Stimulated activated CD4-positive, alpha-beta T cell treated with anti-CD3 and anti-CD28 coated beads, Interleukin-12 subunit alpha, Interleukin-12 subunit beta, amount 100 ng/mL, for 4 hours (primary cell): ENCODE measurements at places on chromosomes 4 and X.

DNA sequence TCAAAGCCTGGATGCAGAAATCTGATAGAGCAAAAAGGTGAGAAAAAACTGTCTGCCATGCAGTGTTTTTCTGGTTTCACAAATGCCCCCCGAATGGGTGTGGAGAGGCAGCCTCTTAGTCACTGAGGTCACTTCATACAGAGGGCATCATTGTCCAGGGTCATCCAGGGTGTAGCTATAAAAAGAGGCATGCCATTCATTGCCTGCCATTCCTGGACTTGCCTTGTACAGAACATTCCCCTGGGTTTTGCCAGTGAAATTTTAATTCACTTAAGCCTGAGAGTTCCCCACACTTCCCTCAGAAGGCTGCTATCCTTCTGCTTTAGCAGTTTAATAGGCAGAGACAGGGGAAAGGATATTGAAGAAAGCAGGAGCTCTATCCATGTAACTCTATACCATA, 230.3 kb downstream of the UNC5C start:
- DNase-seq, result no peak

DNA sequence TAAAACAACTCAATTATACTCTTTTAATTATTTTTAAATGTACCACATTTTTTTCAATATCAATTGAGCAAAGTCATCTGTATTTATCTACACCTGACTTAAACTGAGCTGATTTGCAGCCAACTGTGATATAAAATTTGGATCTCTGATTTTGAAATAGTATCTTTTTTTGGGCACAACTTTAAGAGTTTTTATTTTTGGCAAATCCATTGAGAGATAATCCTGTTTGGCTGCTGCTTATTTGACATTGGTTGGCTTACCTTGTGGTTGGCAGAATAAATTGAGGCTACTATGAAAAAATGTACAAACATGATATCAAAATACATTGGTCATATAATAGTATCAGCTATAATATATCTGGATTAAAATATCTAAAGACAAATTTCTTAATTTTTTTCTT, 656.0 kb upstream of the NDST4 start:
- no peak for DNase-seq

DNA sequence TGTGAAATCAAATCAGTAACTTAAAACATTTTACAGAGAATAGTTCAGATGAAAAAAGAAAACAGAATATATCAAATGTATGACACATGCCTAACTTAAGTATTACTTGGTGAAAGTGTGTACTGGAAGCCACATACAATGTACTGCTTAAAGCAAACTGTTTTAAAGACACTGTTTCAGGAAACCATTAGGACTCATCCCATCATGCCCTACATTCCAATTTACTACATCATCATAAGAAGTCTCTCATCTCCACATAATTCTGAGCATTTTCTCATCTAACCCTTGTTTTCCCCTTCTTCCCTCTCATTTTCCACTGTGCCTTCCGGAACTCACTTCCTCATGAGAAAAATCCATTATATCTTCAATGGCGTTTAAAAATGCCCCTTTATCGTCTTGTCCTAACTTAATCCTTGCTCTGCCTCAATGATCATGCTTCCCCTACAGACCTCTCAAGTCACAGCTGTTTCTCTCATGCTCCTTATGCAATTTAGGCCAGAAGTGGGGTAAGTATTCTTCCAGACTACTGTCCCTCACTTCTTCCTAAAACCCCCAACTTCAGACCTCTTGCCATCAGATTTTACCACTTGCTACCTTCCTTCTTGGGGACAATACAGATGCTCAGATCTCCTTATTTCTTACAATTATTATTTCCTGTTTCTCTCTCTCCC, 26.8 kb upstream of the FGF5 start:
- no peak for DNase-seq

GRCh38 chrX:14899607-14900006, 26.4 kb downstream of the MOSPD2 start:
- DNase-seq, result no peak

GRCh38 chr4:87044511-87045233, 109.9 kb downstream of the AFF1 start:
- DNase-seq, result no peak

DNA sequence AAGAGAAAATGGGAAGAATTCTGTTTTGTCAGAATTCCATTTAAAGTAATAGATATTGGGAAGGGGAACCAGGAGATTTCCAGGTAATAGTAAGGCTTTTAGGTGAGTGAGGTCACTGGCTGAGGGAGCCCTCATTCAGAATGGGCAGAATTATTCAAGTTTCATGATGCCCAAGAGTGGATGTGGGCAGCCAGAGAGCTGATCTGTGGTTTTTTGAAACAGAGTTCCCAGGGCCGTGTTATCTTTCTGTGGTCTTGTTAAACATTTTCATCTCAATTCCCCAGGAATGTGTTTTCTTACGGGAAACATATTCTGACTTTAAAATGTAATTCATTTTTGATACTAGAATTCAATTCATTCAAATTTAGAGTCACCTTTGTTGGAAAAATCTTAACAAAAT, 182.0 kb upstream of the AADAT start:
- no peak for DNase-seq

GRCh38 chr4:6603128-6603527, 28.1 kb downstream of the MAN2B2 start:
- no peak for DNase-seq

GRCh38 chr4:138034871-138035270, 207.3 kb downstream of the SLC7A11 start:
- DNase-seq, result no peak

DNA sequence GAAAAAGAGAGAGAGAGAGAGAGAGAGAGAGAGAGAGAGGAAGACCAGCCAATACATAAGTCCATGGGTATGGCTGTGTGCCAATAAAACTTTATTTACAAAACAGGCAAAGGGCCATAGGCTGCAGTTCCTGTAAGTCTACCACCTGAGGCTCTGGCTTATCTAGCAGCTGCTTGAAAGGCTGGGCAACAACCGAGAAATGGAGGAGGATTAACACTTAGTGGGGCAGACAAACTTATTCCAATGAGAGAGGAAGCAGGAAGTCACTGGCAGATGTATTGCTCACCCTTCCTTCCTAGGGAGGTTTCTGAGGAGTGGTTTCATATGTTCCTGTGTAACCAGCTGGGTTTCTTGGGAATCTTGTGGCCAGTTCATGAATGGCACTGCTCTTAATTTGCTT, 4.7 kb upstream of the GPR143 start:
- no peak for DNase-seq

DNA sequence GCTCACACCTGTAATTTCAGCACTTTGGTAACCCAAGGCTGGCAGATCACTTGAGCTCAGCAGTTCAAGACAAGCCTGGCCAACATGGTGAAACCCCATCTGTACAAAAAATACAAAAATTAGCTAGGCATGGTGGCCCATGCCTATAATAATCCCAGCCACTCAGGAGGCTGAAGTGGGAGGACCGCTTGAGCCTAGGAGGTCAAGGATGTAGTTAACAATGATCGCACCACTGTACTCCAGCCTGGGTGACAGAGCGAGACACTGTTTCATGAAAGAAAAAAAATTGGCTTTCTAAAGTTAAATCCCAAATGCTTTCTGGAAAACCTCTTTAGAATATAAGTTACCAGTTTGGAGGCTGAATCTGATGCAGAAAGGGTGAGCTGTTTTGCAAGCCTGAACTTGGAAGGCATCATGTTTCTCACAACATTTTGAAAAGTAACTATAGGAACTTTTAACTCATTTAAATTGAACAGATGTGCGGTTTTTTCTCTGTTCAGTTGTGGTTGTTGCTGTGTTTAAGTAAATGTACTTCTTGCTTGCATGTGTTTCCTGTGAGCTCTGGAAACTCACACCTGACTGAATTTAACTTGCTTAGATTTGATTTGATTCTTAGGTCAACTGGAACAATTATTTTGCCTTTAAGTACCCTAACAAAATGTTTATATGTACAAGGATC, 39.8 kb upstream of the TMEM131L start:
- no peak for DNase-seq

DNA sequence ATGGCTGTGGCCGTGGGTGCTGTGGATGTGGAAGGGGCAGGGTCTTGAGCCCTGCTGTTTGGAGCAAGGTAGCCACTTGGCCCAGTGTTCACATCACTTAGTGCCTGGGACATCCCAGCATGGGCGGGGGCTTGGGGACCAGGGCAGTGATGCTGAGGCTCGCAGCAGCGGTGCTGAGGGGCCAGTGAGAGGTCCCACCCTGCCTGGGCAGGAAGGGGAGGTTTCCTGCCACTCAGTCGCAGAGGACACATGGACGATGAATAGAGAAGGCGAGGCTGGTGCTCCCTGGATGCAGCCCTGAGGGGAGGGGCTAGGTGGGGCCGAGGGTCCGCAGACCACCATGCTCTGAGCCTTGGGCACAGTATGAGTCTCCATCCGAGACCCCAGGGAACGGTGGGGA, 25.7 kb downstream of the DOK7 start:
- no peak for DNase-seq

GRCh38 chrX:110125446-110126162, 122.7 kb downstream of the TMEM164 start:
- DNase-seq, result no peak

DNA sequence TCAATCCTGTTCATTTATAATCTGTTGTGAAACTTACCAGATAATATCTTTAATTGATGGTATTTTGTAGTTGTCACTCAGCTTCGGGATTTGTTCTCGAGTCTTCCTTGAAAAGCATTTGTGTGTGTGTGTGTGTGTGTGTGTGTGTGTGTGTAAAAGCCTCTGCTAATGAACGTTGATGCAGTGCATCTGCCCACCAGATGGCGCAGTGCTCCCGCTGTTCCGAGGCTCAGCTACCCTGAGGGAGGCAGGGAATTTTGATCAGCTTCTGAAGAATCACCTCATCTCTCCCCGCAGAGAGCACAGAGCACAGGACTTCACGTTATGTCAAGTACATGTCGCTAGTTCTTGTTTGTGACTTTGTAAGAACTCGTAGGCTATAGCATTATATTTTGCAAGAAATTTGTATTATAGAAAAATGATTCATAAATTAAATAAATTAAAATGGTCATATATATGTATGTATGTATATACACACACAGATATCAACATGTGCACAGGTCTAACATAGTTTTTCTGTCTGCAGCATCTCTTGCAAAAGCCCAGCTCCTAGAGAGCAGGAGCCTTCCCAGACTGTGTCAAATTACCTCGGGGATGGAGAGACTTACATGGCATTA, 316.7 kb upstream of the IGFBP7 start:
- no peak for DNase-seq

- DNase-seq, result no peak
These were observed 20.2 kb downstream of the CLNK start for GRCh38 chr4:10664408-10664807.

DNA sequence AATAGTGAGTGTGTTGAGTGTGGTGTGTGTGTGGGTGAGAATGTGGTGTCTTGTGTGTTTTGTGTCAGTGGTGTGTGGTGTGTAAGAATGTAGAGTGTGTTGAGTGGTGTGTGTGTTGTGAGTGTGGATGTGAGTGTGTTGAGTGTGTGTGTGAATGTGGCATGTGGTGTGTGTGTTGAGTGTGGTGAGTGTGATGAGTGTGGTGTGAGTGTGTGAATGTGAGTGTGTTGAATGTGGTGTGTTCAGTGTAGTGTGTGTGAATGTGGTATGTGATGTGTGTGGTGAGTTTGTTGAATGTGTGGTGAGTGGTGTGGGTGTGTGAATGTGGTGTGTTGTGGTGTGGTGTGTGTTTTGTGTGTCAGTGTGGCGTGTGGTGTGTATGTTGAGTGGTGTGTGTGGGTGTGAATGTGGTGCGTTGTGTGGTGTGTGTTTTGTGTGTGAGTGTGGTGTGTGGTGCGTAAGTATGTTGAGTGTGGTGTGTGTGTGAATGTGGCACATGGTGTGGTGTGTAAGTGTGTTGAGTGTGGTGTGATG, 60.8 kb upstream of the SORCS2 start:
- DNase-seq, result no peak

DNA sequence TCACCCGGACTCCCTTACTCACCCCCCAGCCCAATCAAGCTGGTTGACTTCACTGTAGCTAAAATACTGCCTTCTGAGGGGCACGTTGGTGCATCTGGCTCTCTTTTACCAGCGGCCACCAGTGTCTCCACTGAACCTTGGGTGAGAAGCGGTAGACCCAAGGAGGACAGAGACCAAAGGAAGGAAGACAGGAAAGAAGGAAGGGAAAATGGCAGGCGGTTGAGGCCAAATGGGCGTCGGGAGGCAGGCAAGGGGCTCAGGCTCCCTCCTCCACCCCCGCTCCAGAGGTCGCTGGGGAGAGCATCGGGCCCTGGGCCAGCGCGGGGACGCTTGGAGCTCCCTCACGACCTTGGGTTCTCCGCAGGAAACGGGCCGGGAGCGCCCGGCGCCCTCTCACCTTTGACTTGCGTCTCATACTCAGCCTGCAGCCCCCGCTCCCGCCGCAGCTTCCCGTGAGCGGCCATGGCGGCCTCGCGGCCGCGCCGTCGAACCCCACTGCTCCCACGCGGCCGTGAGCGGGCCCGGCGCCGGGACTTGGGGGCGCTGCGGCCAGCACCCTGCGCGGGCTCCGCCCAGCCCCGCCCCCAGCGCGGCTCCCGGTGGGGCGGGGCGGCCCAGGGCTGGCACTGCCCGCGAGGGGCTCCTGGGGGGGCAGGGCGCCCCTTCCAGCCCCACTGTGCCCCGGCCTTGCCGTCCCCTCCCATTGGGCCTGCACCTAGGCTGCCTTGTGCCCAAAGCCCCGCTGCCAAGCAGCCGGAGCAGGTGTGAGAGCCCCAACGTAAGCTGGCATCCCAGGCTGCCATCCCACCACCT, at the start of gene ARHGAP4:
Gene ARHGAP4 (minus strand): TSS at position 526 of the 813 bp plus-strand sequence. CDS start 62 bp downstream, at position 464.
- peak; percentile 49 for DNase-seq

GRCh38 chr4:48130100-48130499, 4.0 kb downstream of the TXK start:
- DNase-seq, result no peak

GRCh38 chrX:10569946-10570345, 50.4 kb downstream of the MID1 start:
- no peak for DNase-seq

GRCh38 chr4:1664141-1664540, 20.0 kb downstream of the FAM53A start:
- DNase-seq, result no peak

DNA sequence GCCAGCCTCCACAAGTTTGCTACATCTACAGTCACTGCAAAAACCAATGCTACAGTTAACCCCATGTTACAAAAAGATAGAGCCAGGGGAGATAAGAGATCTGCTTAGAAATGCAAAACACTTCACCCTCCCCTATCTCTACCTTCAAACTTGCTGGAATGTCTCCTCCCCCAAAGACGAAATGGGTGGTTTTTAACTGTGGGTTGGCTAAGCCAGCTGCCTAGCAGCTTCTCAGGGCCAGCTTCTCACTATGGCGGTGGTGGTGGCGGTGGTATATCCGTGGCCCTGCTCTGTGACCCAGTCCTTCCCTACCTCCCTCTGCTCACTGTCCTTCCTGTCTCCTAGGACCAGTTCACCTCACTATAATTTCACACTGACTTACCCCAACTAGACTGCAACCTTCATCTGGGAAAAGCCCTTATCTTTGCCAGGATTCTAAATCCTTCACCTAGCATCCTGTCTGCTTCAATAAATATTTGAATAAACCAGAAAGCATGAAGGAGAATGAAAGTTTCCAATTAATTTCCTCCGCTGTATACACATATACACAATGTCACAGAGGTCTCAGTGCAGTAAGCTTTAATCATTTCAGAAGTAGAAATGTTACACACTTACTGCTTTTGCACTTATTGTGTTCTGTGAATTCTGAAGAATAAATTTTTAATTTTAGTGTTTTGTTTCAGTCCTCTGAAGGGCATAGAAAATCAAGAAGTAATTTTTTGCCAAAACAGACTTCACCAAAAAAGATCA, 46.3 kb downstream of the SH3KBP1 start:
- no peak for DNase-seq
